ENCODE measurements at places on chromosomes 16 and 17.

GRCh38 chr16:22380529-22380928 is 6.1 kb upstream of the CDR2 start:
- no peak for DNase-seq

- DNase-seq, result no peak
Observed at GRCh38 chr16:80034469-80034826, 433.9 kb upstream of the MAF start.

DNA sequence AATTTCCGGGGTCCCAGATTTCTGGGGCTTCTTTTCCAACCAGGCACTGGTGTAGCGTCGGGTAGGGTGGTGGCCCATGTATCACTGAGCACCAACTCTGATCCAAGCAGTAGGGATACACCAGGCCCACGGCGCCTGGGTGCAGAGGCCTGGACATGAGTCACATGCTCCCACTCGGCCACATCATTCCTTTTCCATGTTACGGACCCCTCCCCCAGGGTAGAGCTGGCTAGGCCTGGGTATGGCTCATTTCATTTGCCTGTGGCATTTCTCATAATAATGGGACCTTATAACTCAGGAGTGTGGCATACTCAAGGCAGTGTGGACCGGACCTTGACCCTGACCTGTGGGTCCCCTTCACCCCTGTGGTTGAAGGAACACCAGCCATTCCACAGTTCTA is 18.0 kb upstream of the NDRG4 start:
- DNase-seq, result no peak

- DNase-seq, result peak; percentile 46
Observed at GRCh38 chr16:84277244-84277823, 17.3 kb upstream of the WFDC1 start.

DNA sequence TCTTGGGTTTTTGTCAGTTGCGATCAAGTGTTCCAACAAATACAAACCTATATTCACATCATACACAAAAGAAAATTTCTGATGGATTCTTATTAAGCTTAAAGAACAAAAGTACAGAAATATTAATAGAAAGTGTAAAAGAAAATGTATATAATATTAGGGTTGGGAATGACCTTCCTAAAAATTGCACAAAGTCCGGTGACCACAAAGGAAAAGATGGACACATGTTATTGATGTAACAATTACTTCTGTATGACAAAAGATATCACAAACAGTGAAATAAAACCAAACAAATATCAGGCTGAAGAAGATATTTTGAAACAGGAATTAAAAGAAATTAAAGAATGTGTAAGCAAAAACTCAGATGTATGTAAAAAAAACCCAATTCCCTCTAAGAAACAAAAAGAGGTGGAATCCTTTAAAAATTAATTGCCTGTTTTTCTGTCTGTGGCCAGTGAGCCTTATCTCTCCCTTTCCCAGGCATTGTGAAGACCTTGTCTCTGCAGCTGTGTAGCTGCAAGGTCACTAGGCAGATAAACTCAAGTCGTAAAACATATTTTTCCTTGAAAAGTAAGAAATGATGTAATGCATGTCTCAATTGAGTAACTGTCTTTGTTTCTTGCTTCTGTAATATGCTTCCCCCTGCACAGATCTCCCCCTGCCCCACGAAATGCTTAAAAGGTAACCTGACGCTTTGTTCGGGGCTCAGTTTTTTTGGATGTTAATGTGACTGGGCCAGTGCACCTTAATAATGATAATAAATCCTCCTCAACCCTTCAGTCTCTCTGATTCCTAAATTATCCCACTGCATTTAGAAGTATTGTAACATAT is 2.8 kb downstream of the ST6GALNAC1 start:
- DNase-seq, result no peak

GRCh38 chr16:24993722-24994686 is 21.2 kb downstream of the ARHGAP17 start:
- no peak for DNase-seq

DNA sequence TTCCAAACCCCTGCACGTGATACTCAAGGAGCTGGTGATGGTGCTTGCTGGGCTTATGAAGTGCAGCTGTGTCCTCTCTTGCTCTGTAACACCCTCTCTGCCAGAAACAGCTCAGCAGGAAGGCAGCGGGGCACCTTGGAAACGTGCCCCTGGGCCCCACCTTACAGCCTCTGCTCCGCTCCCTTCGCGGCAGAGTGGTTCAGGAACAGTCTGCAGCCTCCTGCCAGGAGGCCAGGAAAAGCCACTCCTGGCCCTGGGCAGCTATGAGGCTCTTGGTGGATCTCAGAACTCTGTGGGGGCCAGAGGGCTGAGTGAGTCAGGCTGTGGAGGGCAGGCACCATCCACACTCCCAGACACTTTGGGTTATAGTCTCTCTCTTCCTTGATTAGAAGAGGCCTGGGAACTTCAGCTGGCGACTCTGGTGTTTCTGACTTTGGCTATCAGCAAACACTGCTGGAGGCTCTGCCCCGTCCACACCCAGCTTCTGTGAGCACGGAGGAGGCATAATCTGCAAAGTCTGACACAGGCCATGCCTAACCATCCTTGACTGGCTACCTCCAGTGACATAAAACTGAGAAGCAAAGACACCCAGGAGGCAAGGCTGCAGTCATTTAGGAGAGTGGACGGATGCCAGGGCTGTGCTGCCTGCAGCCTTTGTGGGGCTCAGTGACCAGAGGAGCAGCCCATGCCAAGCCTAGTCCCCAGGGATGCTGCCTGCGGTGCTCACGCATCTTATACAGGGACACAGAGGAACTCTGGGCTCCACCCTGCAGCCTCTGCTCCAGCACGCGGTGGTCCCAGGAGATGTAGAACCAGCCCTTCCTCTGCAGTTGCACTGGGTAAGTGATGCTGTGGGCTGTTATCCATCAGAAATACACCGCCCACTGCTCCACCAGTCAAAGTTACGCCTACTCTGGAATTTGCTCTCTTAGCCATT is 65.3 kb downstream of the METRNL start:
- DNase-seq, result no peak

DNA sequence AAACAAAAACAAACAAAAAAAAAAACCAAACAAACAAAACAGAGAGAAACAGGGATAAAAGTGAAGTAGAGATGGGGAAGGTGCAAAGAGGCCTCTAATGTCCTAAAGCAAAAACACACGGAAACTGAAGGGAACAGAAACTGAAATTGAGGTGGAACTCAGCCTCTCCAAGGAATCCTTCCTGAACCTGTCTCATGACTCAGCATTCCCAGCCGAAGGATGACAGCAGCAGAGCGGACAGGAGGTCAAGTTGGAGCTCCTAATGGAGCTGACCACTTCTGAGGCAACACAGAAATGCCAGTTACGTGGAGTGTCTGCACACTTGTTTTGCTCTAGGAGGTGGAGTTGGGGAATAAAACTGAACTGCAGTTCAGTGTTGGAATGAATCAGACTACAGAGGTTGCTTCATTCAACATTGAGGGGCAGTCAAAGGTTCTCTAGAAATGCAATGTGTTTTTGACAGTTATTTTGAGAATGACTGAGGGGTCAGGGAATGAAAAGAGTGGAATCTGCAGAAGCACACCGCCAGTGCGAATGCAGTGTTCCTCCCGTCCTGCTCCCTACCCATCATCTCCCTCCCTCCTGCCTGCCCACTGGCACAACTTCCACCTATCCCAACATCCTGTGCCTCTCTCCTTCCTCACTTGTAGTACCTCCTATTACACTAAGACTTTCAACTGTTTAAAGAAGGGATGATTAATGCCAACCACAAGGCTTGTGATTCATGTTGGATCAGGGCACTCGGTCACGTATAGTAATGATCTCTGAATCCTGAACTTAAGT is 6.3 kb downstream of the UBE2O start:
- DNase-seq, result no peak

DNA sequence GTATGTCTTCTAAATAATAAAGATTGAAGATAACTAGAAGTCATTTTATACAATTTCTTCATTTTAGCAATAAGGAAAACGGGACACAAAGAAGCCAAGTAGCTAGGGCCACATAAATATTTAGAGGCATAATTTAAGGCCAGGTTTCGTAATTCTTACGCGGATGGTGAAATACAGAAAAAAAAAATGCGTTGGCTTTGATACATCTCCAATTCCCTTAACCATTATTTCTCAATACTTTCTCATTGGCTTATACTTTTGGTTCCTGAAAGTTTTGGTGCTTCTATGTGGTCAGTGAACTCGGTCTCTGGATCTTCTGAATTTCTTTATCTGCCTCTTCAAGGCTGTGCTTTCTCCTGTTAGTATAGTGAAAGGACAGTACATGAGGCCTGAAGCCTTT is 888.1 kb downstream of the KCNJ2 start:
- DNase-seq, result no peak

DNA sequence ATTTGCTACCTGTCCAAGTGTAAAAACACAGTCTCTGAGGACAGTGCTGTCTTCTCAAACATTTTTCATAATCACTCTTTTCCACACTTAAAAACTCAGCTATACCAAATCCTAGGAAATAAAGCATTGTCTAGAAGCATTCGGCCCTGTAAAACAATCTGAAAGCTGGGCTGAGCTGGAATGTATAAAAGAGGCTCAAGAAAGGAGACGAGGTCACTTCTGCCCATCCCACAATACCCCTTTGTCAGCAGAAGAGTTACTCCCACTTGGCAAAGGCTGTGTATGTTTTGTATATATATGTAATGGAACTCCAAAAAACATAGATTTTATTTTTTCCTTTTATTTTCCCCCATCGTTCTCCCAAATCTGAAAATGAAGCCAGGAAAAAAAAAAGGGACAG is 43.9 kb downstream of the STH start:
- DNase-seq, result no peak

- DNase-seq, result no peak
Observed at GRCh38 chr16:65318590-65319257, 196.9 kb upstream of the CDH11 start.

DNA sequence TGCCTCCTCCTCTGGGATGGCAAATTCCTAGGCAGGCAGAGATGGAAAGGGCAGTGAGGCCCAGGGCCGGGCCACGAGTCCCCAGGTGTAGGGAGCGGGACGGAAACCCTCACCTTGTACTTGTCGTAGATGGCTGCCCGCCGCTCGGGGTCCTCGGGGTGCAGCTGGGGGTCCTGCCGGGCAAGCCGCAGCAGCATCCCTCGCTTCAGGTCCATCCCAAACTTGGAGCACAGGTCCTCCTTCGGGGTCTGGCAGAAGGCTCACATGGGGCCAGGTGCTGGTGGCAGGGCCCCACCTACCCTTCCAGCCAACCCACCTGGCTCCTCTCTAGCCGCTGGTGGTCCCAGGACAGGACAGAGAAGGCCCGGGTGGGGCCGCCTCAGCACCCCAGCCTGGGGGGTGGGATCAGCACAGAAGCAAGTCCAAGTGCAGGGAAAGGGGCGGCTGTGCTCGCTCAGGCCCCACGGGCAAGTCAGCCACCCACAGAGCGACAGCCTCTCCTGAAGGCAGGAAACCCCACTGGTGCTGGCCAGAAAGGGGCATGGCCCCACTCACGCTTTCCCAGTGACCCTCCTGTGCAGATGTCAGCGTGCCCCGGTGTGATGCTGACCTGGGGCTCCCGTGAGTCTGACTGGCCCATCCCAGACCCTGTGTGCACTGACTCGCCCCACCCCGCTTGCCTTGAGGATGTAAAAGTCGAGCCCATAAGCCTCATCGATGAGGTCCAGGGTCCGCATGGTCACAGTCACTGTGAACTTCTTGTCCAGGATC is 1.8 kb downstream of the MRPL28 start:
- DNase-seq, result no peak

- DNase-seq, result no peak
Observed at GRCh38 chr17:48060249-48060648, 12.1 kb downstream of the NFE2L1 start.

DNA sequence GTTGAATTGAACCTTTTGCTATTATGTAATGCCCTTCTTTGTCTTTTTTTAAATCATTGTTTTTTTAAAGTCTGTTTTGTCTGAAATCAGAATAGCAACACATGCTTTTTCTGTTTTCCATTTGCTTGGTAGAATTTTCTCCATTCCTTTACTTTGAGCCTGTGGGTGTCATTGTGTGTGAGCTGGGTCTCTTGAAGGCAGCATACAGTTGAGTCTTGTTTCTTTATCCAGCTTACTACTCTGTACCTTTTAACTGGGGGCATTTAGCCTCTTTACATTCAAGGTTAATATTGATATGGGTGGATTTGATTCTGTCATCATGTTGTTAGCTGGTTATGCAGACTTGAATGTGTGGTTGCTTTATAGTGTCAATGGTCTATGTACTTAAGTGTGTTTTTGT is 292.0 kb downstream of the MAP2K4 start:
- DNase-seq, result no peak

GRCh38 chr17:726271-726919 is 6.0 kb upstream of the TLCD3A start:
- DNase-seq, result no peak

- no peak for DNase-seq
Observed at GRCh38 chr17:76354747-76355310, 1.1 kb upstream of the PRPSAP1 start.

DNA sequence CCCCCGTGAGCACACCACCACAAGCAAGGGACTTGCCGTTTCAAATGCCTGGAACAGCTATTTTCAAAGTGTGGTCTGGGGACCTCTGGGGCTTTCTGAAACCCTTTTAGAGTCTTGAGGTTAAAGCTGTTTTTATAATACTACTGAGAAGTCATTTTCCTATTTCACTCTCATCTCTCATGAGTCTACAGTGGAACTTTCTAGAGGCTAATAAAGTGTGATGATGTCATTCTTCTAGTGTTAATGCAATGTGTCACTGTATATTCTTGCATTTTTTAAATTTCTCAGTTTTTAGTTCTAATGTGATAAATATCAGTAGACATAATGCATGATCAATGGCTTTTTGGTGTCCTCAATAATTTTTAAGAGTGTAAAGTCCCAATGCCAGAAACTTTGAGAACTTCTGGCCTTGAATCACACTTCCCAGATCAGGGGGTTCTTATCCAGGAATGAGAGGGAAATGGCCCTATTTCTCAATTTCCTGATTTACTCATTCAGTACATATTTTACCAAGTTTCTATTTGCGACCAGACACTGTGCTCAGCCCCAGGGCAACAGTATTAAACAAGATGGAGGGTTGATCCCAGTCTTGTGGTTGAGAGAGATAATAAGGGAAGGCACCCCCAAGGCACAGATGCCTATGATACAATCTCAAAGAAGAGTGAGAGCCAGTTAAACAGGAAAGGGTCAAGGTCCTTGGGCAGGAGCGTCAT is 444.0 kb downstream of the HS3ST3B1 start:
- no peak for DNase-seq

DNA sequence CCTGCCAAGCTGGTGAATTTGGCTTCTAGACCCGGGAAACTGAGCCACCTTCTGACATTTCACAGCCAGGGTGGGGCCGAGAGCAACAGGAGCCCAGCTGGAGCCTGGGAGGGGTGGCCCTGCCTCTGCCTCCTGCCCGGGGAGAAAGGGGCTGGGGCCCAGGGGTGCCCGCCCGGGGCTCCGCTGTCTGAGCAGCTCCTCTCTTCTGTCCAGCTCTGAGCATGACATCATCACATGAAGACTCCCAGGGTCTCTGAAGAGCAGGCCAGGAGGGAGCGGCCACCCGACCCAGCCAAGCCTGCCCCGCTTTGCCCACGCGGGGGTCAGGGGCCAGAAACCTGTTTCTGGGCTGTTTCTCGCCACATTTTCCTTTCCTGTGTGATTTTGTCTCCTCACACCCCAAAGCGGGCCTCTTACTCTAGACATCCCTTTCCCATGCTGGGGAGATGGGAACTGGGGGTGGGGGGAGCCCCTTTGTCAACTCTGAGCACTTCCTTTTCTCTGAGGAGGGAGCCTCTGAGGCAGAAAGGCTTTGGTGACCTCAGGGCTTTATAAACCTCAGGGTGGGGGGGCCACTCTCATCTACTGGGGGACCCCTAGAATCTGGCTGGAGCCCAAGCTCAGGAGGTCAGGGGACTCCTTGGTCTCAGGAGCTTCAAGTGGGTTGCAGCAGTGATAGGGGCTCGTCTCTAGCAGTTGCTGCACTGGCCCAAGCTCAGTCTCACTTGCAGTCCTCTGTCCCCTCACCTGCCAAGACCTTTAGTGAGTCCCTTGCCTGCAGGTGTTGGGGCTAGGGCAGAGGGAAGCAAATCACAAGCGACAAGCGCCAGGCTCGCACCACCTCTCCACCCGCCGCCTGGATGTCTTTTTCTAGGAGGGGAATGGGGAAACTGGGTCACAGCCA is 7.6 kb downstream of the UBALD2 start:
- DNase-seq, result no peak

Measured in activated effector memory CD4-positive, alpha-beta T cell treated with Interleukin-2 at 50 U/mL for 16 hours (primary cell).